ENCODE measurements at places on chromosomes 1 and 21.

GRCh38 chr1:40782371-40782956 lies 1.1 kb upstream of the KCNQ4 start:
- no peak for DNase-seq

GRCh38 chr1:173870252-173871075 lies 2.3 kb downstream of the ZBTB37 start:
- DNase-seq: no peak

- DNase-seq: no peak
Measured at GRCh38 chr1:224513383-224513782, 78.8 kb upstream of the WDR26 start.

- no peak for DNase-seq
Measured at GRCh38 chr1:19458815-19459417, 26.4 kb downstream of the CAPZB start.

- no peak for DNase-seq
Measured at GRCh38 chr1:50976111-50976889, 6.3 kb downstream of the CDKN2C start.

DNA sequence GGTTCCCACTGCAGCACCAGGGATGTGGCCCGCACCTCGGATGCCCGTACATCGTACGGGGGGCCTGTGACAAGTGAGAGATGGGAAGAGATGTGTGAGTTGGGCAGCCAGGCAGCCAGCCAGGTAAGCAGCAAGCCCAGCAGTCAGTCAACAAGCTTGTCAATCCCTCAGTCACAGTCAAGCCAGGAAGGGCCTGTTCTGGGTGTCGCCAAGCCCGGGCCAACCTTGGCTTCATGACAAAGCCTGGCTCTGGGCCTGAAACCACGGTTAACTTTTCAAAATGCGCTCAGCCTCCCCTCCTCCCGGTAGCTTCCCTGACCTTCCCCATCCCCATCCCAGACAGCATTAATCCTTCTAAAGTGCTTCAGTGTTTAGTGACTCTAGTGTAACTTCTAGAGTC lies 31.8 kb downstream of the MYOM3 start:
- no peak for DNase-seq

- DNase-seq: no peak
Measured at GRCh38 chr1:87785386-87785785, 456.7 kb downstream of the LMO4 start.

DNA sequence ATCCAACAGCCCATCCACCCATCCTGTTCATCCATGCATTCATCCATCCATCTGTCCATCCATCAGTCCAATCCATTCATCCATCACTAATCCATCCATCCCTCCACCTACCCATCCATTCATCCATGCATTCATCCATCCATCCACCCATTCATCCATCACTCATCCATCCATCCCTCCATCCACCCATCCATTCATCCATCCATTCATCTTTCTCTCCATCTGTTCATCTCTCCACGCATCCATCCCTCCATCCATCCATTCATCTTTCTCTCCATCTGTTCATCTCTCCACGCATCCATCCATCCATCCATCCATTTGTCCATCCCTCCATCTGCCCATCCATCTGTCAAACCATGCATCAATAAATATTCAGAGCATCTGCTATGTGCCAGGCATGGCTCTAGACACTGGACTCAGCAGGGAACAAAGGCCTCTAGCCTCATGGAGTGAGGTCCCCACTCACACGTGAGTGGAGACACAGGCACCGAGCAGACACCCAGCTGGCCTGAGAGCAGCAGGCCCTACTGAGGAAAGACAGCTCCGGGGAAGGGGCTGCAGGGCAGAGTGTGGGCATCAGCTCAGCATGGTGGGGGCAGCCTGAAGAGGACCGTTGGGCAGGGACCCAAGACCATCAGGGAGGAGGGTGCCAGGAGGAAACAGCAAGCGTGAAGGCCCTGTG lies 9.6 kb downstream of the KRTAP10-1 start:
- DNase-seq: no peak

DNA sequence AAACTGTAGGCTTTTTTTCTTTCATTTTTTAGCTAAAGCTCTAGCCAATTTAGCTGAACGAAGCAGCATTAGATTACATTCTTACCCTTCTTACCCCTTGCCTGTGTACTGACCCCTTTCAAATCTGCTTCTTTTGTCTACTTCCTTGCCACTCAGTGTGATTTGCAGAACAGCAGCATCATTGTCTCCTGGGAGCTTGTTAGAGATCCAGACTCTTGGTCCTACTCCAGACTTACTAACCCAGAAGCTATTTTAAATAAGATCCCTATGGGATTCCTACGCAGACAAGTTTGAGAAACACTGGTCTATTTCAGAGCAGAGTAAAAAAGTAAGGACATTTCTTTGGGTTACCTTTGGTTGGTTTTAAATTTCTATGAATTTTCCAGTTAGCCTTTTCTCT lies 13.8 kb downstream of the LRRC39 start:
- no peak for DNase-seq

DNA sequence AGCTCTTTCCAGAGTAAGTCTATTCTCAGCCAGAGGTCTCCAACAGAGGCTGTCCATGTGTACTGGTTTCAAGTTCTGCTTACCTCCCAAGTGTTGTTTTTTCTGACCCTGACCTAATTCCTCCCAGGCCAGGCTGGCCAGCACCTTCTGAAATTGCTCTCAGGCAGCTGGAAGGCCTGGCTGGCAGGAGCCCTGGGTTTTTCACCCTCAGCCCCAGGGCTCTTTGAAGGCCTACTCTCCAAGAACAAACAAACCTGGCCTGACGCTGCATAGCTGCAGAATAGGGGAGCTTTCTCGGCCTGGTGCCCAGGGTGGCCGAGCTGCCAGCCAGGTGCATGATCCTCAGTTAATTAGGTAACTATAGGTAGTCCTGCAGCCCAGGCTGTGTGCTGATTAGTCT lies 147.5 kb downstream of the CACNA1E start:
- no peak for DNase-seq

GRCh38 chr1:10992864-10993263 lies 19.6 kb upstream of the TARDBP start:
- DNase-seq: no peak
